ENCODE measurements at places on chromosomes 4 and X.
A peak's percentile ranks its signal among the peaks of the same experiment; 100 is the strongest.

GRCh38 chr4:168475745-168476144, 4.5 kb downstream of the DDX60L start:
- DNase-seq, result no peak

GRCh38 chr4:5964030-5964429, 54.2 kb downstream of the C4orf50 start:
- DNase-seq, result no peak

DNA sequence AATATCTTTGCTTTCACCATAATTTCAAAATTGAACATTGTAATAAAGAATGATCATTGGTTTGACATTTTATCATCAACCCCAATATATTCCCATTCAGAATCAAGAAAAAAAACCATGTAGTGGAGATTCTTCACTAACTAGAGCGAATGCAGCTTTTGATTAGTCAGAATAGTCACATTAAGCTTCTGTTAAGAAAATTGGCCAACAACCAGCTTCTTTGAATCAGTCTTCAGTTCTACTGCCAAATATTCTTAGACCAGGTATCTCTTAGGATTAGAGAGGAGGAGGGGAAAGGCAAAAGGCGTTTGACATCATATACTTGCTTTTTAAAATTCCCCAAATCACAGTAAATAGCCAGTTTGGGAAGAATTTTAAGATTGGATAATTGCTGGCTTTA, 22.2 kb upstream of the TBC1D8B start:
- no peak for DNase-seq

- no peak for DNase-seq
Measured at GRCh38 chrX:40719218-40719617, 16.1 kb downstream of the MED14 start.

GRCh38 chr4:10856271-10856782, 171.8 kb upstream of the CLNK start:
- DNase-seq, result no peak

GRCh38 chr4:63728480-63729177, 680.6 kb downstream of the TECRL start:
- DNase-seq, result no peak

- peak; percentile 90 for DNase-seq
Measured at GRCh38 chrX:30889147-30890140, at the start of gene TAB3. TAB3 (minus strand) TSS chrX:30889254; CDS start chrX:30859588, 29,666 bp downstream.

GRCh38 chr4:155140889-155141288, 67.5 kb upstream of the NPY2R start:
- DNase-seq, result no peak

- DNase-seq, result no peak
Measured at GRCh38 chrX:48573690-48574269, 504 bp upstream of the RBM3 start.

- no peak for DNase-seq
Measured at GRCh38 chr4:2768921-2769336, 12.8 kb upstream of the TNIP2 start.

GRCh38 chr4:8146157-8146556, 12.5 kb downstream of the ABLIM2 start:
- no peak for DNase-seq
